ENCODE measurements at places on chromosomes 16 and 17.

DNA sequence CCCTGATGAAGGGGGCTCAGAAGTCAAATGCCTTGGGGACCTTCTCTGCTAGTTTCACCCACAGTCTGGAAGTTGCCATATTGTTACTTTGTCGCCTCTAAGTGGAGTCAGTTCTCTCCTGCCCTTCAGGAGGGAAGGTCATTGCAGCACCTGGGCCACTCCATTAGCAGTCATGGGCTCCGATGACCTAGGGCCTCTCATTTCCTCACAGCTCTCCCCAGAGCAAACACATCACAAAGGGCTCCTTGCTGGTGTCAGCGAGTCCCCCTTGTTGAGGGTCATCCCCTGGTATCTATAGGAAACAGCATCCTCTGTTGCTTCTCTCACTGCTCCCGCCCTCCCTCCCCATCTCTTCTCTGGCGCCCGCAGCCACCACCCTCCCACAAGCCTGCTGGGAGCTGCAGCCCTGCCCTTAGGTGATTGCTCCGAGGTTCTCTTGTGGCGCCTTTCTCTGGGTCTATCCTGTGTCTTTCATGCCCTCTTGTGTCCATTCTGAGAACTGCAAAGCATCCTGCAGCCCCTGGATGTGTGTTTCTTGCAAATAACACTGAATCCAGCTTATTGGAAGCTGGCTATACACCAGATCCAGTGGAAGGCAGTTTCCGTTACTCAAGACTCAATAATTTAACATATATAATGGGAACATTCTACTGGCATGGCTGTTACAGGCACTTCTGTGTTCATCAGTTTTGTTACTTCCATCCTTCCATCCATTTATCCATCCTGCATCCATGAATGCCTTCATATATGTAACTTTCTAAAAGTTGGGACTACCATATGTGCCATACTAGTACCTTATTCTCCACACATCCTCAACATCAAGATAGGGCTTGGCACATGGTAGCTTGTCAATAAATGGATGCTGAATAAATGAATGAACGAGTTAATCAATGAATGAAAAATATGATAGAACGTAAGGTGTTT is 21.2 kb downstream of the PDILT start:
- peak; percentile 7 for DNase-seq

GRCh38 chr17:42409523-42410318 is 13.3 kb downstream of the CAVIN1 start:
- DNase-seq = no peak

DNA sequence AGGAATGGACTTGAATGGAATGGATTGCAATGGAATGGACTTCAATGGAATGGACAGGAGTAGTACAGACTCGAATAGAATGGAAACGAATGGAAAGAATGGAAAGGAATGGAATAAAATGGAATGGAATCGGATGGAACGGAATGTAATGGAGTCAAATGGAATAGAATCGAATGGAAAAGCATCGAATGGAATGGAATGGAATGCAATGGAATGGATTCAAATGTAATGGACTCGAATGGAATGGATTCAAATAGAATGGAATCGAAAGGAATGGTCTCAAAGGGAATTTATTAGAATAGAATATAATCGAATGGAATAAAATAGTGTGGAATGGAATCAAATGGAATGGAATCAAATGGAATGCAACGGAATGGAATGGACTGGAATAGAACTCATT is 484.9 kb upstream of the WSB1 start:
- DNase-seq = no peak

GRCh38 chr17:78337244-78338109 is 22.4 kb downstream of the SOCS3 start:
- no peak for DNase-seq

DNA sequence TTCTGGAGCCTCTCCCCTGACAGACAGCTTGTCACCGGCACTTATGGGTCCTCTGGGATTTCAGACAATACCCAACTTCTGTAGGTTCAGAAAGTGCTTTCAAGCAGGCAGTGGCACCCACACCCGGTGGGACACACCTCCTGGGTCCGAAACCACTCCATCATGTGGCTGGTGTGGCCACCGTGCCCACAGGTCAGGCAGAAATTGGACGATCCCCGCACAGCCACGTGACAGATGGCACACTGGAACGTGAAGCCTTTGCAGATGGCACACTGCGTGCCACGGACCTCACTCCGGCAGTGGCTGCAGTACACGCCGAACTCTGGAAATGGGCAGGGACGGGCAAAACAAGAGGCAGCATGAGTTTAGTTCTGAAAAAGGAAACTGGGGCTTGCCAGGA is 99.5 kb upstream of the FA2H start:
- DNase-seq = no peak

GRCh38 chr16:55482056-55482455 is 3.1 kb downstream of the MMP2 start:
- no peak for DNase-seq

GRCh38 chr16:56769677-56770076 is 39.7 kb downstream of the NUP93 start:
- DNase-seq = no peak

DNA sequence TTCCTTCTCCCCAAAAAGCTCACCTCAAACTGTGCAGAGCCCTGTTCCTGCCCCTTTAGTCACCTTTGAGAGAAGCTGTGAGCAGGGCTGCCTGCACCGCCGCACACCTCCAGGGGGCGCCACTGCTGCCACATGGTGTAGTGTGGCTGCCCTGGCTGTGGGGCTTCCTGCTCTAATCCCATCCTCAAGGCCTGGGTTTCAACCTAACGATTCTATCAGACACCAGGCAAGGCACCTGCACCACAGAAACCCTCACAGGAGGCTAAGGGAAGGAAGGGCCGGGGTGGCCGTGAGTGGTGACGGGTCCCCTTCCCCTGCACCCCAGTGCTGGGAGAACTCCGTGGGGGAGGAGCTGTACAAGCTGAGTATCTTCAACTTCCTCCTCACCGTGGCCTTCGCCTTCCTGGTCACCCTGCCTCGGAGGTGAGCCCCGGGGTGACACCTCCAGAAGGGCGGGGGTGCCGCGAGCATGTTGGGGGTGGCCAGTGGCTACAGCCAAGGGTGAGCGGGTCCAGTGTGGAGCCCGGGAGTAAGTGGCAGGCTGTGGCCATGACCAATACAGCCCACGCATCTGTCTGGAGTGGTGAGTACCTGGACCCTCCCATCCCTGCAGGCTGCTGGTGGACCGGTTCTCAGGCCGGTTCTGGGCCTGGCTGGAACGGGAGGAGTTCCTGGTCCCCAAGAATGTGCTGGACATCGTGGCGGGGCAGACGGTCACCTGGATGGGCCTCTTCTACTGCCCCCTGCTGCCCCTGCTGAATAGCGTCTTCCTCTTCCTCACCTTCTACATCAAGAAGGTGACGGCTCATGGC is 7.0 kb downstream of the TMC8 start:
- DNase-seq = no peak

DNA sequence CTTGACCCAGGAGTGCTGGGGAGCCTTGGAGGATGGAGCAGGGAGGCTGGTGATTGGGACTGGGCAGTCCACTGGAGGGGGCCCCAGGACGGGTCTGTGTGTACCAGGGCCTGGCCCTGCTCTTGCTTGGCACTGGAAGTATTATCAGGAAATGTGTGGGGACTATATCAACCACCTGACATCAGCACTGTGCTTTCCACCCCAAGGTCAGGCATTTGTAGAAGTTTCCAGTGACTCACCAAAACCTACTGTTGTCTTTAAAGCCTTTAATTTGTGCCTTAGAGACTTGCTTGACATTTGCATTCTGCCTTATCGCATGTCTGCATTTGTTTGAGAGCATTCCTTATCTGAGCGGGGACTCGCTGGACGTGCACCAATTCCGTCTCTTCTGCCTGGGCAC is 323.1 kb downstream of the FOXL1 start:
- DNase-seq = no peak

DNA sequence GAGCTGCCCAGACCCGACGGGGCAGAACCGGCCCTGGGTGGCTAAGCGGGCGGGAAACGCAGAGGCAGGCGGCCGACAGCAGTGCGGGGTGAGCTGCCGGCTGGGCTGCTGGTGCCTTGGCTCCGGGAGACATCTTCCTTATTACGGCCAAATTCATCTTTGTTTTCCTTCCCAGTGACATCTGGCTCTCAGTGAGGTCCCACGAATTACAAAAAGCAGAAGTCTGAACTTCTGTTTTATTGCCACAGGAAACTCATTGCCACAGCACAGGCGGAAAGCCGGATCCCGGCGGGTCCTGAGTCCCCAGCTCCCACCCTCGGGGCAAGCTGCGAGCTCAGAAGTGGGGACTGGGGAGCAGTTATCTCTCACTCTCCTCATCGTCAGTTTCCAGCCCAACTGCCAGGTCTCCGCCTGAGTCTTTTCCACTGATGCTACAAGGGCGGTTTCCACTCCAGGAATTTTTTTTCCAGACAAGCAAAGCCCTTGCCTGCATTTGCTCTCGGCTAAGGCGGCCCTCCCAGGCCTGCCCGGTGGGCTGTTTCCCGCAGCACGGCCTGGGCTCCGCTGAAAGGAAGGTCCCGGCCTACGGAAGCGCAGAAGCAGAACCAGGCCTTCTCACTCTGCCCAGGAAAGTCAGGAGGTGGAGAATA is 40.3 kb downstream of the CBFA2T3 start:
- no peak for DNase-seq

GRCh38 chr17:51430591-51430990 is 170.2 kb downstream of the UTP18 start:
- DNase-seq = no peak

DNA sequence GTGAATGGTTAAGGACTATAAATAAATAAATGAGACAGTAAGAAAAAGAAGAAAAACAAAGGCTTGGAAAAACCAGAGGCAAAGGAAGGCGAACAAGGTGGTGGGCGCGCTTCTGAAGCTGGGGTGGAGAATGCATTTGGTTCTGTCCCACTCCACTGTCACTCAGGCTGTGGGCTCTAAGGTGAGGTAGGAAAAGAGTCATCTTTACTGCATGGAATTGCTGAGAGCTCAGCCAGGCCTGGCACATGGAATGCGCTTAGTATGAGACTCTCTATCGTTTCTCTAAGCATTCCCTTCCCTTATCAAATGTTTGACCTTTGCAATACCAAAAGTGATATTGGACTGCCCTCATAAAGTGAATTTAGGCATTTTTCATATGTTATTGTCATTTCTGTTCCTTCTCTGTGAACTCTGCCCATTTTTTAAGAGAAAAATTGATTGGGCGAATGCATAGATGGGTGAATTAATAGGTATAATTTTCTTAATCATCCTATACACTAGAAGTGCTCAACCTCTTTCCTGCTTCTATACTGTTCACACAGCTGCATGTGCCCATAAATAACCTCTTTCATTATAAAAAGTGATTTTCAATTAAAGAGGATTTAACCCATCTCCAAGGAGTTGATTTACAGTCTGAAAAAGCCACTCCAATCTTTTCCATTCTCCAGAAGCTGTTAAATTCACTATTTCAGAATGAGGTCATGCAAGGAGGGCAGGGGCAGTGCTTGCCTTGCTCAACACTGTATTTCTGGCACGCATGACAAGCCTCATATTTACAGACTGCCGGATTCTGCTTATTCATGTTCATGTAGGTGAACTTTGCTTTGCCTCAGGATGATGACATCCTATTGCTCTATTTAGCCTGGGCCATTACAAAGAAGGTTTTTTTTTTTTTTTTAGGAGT is 87.7 kb downstream of the MYH10 start:
- peak; percentile 8 for DNase-seq

- DNase-seq = no peak
Observed at GRCh38 chr16:29831490-29831889, 11.2 kb downstream of the MVP start.

- DNase-seq = no peak
Observed at GRCh38 chr16:49399594-49400364, 26.2 kb downstream of the C16orf78 start.

DNA sequence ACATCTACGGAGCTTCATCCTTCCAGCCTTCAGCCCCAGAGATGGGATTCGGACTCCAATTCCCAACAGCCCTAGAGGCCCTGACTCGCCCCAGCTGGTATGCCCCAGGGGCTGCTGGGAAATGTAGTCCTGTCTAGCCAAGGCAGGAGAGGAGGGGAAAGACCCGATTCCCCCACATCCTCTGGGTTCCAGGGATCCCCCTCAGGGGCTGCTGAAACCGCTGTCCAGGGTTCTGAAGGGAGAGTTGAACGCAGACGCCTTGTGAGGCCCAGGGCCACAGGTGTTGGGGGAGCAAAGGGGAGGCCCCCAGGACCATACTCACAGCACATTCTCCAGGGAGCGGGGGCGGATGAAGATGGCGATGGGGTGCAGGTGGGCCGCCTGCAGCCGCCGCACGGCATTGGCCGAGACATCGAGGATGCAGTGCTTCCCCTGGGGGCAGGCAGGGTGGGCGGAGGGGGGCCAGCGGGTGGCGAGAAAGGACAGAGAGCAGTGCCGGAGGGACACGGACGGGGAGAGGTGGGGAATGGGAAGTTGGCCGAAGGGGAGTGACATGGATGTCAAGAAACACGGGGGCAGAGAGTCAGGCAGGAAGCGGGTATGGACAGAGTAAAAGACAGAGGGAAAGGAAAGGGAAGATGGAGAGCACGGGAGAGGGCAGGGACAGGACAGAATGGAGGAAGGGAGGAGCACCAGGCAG is 12.6 kb upstream of the ASGR1 start:
- DNase-seq = no peak

GRCh38 chr16:56763291-56763916 is 33.5 kb downstream of the NUP93 start:
- no peak for DNase-seq

DNA sequence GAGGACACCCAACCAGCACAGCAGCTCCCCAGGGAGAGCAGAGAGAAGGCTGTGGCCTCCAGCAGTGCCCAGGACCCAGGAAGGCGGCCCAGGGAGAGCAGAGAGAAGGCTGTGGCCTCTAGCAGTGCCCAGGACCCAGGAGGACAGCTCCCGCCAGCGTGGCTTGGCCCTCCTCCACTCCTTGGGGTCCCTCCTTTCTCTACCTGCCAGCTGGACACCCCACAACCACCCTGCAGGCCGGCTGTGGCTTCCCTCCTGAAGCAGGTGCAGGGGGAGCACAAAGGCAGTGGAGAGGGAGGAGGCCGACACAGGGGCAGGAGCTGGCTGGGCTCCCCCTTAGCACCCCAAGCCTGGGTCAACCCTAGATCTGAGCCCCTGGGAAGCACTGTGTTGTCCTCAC is 54.1 kb upstream of the FASN start:
- DNase-seq = no peak

- DNase-seq = no peak
Observed at GRCh38 chr17:42097691-42098631, at the start of gene ZNF385C. Gene ZNF385C (minus strand): TSS chr17:42098473. CDS start chr17:42063056, 35,417 bp downstream.

DNA sequence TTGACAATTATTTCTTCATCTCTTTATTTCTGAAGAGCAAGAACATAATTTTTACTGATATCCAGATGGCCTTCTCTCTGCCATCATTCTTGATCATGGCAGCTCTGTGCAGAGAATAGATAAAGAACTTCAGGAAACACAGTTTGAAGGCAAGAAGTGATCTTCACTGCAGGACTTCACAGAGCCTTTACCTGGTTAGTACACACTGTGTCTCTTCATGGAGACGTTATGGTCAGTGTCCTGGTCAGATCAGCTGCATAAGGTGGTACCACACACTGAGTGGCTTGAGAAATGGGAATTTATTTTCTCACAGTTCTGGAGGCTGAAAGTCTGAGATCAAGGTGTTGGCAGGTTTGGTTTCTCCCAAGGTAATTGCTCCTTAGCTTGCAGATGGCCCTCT is 129.5 kb downstream of the UTP18 start:
- no peak for DNase-seq

GRCh38 chr16:52671590-52671989 is 124.6 kb upstream of the TOX3 start:
- no peak for DNase-seq

Measured in fibroblast of skin of left biceps (primary cell).